ENCODE measurements at places on chromosomes 12 and 14.

DNA sequence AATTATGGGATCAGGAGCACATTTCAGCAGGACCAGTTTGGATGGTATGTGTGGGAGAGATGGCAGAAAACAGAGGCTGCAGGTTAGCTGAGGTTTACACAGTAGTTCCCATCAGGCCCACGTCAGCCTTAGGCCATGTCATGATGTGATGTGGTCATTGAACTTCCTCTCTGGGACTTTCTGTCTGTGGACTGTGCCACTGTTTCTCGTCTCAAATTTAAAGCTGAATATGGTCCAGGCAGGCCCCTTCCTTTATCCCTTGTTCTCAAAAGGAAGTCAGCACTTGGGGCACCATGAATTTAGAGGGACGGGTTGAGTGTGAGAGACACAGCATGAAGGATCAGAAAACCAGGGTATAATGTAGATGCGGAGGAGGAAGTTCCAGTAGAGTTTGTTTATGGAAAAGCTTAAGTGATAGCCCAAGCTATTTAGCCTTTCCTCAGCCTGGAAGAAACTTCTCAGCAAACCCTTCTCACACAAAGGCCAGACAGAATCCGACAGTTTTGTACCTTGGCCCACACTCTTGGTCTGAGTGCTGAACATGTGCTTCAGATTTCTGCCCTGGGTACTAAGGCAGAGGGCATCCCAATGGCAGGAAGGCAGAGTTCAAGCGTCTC is 3.6 kb upstream of the IGFBP6 start:
- no peak for DNase-seq

DNA sequence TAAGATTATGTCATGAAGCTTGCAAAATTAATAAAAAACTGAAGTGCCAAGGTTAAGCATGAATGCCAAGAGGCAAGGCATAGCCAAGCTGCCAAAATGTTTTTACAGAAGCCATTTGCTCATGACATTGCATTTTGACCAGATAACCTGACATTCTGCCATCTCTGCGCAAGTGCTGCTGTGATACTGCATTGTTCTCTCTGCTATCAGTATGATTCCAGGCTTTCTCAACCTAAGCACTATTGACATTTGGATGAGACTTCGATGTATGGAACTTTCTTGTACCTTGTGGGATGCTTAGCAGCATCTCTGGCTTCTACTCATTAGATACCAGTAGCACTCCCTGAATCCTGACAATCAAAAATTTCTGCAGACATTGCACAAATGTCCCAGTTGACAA is 139.2 kb downstream of the RASSF9 start:
- DNase-seq: no peak

DNA sequence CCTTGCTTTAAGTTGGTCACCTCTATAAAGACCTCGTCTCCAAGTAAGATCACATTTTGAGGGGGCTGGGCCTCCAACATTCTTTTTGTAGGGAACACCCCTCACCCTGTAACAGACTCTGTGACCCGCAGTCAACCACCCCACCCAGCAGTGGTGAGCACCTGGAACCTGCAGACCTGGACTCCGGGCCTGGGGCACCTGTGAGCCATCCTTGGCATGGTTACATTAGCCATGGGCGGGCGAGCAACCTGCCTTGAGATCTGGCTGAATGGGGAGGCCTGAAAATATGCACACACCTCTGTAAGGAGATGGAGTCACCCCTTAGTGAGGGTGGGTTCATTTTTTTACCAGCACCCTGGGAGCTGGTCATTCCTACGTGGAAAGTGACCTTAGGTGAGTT is 95.3 kb downstream of the RIMBP2 start:
- DNase-seq: no peak

- DNase-seq: peak; percentile 36
Measured at GRCh38 chr14:94682061-94682516, 69.9 kb downstream of the SERPINA3 start.

GRCh38 chr14:57962325-57963035 is 96.6 kb upstream of the SLC35F4 start:
- no peak for DNase-seq

GRCh38 chr12:34286934-34287333 is 264.6 kb downstream of the ALG10 start:
- DNase-seq: no peak

- no peak for DNase-seq
Measured at GRCh38 chr14:29475641-29476040, 452.0 kb downstream of the PRKD1 start.

GRCh38 chr14:21019366-21019765 is 5.5 kb downstream of the NDRG2 start:
- no peak for DNase-seq

GRCh38 chr12:32864731-32865130 is 31.8 kb downstream of the PKP2 start:
- DNase-seq: no peak

- no peak for DNase-seq
Measured at GRCh38 chr14:77590845-77591485, 25.5 kb downstream of the SPTLC2 start.

- no peak for DNase-seq
Measured at GRCh38 chr12:90366286-90366685, 588.7 kb downstream of the CCER1 start.

DNA sequence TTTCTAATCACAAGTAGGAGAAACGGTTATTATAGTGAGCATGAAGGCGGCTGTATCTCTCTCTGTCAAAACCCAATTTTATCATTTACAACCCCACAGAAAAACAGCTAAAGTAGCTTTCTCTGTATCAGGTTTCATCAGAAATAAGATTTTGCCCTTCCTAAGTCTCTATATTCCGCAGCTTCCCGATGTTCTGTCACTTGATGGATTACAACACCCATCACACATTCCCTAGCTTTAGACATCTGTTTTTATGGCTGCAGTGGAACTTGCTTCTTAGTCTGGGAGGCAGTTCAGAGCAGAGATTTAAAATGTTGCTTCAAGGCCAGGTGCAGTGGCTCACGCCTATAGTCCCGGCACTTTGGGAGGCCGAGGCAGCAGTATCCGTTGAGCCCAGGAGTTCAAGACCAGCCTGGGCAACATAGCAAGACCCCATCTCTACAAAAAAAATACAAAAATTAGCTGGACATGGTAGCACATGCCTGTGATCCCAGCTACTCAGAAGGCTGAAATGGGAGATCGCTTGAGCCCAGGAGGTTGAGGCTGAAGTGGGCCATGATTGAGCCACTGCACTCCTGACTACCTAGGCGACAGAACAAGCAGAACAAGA is 27.6 kb upstream of the FOXN3 start:
- DNase-seq: no peak
